ENCODE measurements at places on chromosomes 5 and 9. TPM values are rescaled to one million over a fixed set of nuclear protein-coding genes. Genes with fewer than 3 reads are reported as not detected.

Gene FOXI1
- 3.8 TPM for total RNA-seq

Gene NR2F1-AS1
- 43.2 TPM for total RNA-seq

Gene IL3
- total RNA-seq = not detected

Gene NFIB
- total RNA-seq = 42.0 TPM

Gene CORO2A
- total RNA-seq = 1.4 TPM

Gene LMNB1
- 54.5 TPM for total RNA-seq

Gene SPRY4
- total RNA-seq = 26.0 TPM

Gene C9
- total RNA-seq = not detected

Gene IQGAP2
- total RNA-seq = 40.5 TPM

Data from metanephros (tissue), 2 donors.